Stimulated activated CD8-positive, alpha-beta memory T cell treated with anti-CD3 and anti-CD28 coated beads, Interleukin-7, amount 100 ng/mL, for 1 hour (primary cell): ENCODE measurements at places on chromosomes 7 and 10.

DNA sequence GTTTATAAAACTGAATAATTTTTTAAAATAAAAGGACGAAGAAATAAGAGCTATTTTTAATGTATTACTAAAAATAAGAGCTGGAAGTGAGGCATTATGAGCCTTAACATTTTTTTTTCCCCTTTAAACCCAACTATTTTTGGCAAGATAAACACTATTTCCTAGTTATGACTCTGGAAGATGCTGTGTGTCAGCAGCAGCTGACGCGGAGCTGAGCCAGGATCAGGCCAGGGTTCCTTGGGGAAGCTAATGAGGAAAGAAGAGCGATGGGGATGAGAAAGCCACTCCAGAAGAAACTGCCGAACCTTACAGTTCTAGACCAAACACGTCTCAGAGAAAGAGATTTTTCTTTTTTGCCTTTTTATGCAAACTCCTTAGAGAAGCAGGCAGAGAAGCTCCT lies 85.9 kb downstream of the USP6NL start:
- no peak for DNase-seq

DNA sequence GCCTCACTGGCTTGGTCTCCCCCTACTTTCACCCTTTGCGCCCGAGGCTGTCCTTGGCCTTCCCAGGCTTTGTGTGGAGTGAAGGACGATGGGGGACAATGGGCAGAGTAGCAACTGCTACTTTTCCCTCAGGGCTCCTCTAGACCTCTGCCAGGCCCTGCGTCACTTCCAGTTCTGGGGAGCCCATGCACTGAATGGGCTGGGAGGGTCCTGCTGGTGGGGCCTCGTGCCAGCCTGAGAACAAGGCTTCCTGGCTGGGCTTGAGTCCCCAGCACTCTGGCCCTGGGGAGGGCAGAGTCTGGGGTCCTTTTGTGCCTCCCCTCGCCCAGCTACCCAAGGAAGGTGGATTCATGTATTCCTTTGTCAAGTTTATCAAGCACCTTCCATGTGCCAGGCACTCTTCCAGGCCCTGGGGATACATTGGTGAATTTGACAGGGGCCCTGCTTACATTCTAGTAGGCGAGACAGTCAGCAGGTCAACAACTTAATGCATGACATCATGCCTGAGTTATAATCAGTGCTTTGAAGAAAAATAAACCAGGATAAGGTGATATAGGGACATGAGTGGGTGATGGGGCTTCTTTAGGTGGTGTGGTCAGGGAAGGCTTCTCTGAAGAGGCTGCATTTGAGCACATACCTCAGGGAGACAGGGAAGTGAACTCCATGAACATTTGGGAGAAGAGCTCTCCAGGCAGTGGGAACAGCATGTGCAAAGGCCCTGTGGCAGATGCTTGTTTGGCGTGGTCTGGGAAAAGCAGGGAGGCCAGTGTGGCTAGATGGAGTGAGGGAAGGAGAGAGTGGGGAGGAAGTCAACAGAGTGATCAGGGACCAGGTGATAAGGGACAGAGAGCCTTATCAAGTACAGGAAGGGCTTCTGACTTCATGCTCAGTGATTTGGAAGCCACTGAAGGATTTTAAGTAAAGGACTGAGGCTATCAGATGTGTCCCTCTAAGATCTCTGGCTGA lies 14.1 kb downstream of the ZMIZ1 start:
- DNase-seq, result no peak

- no peak for DNase-seq
These were observed 77.9 kb downstream of the HIPK2 start for GRCh38 chr7:139699640-139700504.

- no peak for DNase-seq
These were observed 94.3 kb downstream of the IDE start for GRCh38 chr10:92479547-92479946.

- no peak for DNase-seq
These were observed 280.9 kb upstream of the HGF start for GRCh38 chr7:82050792-82051191.

DNA sequence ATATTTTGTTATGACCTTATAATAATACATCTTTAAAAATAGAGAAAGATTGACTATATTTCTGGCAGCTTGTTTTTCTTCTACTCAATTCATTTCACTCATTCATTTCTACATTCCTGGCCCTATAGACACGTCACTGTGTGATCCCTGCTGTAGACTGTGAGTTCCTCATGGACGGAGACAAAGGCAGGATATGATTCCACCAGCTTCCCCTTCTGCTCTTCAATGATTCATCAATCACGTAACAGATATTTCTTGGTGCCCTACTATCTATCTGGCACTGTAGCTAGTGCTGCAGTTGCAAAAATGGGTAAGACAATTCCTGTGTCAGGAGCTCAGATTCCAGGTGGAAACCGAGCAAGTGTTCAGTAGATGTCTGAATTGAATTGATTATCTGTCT lies 415.0 kb downstream of the SFMBT2 start:
- DNase-seq, result no peak

DNA sequence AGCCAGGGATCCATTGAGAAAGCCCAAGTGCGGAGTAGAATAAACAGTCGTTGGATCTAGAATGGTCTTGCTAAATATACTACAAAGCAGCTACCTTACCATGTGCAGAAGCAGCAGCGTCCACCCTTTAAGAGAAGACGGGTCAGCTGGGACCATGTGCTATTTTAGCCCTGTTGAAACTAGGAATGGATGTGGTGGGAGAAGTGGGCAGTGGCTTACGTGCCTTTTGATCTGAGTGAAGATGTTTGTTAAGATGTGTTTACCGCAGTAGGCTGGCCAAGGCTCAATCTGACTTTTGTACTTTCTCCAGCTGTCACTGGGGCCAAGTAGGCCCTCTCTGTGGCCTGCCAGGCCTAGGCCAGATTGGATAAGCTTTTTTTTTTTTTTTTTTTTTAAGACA lies 9.2 kb downstream of the HABP2 start:
- DNase-seq, result no peak

DNA sequence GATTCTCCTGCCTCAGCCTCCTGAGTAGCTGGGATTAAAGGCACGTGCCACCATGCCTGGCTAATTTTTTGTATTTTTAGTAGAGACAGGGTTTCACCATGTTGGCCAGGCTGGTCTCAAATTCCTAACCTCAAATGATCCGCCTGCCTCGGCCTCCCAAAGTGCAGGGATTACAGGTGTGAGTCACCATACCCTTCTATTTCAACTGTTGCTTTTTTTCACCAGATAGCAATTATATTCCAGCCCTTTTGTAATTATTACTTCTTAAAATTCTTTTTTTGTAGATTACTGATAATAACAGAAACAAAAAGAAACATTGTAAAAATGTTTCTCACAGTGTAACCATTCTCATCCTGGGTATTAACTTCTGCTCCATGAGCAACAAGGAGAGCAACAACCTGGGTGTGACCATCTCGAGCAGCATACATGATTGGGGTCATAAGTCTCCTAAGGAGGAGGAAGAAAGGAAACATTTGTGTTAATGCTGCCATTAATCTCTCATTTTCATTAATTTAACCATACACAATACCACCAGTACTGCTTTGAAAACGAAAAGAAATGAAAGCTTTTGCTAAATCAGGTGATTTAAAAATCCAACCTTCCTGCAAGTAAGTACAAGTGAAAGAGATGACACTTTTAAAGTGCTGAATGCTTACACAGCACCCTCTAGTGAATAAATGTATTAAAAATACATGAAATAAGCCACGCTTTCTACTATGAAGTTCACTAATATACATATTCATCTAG lies 41.8 kb downstream of the ASZ1 start:
- no peak for DNase-seq

DNA sequence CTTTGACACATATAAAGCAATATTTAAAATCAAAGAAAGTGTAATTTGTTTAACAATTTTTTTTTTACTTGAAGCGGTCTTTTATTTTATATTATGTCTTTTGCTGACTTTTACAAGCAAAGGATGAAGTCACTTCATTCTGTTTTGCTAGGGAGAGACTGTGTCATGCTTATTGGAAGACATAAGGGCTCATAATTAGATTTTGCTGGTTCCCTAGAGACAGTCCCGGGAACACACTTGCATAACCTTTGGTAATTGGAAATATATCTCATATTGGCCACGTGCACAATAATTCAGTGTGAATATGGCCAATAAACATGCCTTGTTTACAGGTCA lies 448 bp upstream of the NET1 start:
- DNase-seq, result no peak

- DNase-seq, result no peak
These were observed 73.3 kb upstream of the FHIP2A start for GRCh38 chr10:114748241-114748640.

GRCh38 chr7:101401390-101402080 lies 38.9 kb downstream of the COL26A1 start:
- DNase-seq, result no peak

GRCh38 chr7:99061001-99061776 lies 82.7 kb downstream of the SMURF1 start:
- DNase-seq, result no peak

- DNase-seq, result no peak
These were observed 132.5 kb upstream of the EFCAB10 start for GRCh38 chr7:105713488-105714465.

GRCh38 chr7:96236198-96237039 lies 85.5 kb downstream of the SLC25A13 start:
- no peak for DNase-seq

DNA sequence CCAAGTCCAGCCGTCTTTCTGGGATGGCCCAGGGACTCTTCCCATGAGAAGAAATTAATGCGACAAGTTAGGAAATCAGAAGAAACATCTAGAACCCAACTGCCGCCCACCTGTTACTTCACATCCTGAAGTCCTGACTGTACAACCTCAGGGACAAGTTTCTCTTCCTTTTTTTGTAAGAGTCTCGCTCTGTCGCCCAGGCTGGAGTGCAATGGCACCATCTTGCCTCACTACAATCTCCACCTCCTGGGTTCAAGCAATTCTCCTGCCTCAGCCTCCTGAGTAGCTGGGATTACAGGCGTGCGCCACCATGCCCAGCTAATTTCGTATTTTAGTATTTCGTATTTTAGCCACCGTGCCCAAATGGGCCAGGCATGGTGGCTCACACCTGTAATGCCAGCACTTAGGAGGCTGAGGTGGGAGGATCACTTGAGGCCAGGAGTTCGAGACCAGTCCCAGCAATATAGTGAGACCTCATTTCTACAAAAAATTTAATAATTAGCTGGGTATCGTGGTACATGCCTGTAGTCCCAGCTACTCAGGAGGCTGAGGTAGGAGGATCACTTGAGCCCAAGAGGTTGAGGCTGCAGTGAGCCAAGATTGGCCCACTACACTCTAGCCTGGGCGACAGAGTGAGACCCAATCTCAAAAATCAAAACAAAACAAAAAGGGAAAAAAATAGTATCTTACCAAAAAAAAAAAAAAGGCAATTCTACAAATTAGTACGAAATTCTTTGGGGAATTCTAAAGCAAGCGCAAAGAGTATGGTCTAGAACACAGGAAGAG lies 20.8 kb downstream of the LAT2 start:
- no peak for DNase-seq

DNA sequence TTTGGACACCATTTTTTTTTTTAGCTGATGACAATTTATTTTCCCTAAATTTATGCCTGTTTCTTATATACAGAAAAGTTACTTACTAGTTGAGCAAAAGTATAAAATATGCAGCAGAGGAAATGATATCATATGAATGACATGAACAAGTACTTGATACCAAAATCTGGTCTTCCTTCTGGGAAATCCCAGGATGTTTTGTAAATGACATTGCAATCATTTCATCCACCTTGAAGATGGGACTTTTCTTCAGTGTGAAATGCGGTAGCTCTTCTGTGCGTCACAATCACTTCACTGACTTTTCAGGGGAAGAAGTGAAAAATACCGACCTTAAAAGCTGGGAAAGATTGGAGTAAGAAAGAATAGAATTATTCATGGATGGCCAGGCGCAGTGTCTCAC lies 23.8 kb downstream of the C1QL3 start:
- no peak for DNase-seq

DNA sequence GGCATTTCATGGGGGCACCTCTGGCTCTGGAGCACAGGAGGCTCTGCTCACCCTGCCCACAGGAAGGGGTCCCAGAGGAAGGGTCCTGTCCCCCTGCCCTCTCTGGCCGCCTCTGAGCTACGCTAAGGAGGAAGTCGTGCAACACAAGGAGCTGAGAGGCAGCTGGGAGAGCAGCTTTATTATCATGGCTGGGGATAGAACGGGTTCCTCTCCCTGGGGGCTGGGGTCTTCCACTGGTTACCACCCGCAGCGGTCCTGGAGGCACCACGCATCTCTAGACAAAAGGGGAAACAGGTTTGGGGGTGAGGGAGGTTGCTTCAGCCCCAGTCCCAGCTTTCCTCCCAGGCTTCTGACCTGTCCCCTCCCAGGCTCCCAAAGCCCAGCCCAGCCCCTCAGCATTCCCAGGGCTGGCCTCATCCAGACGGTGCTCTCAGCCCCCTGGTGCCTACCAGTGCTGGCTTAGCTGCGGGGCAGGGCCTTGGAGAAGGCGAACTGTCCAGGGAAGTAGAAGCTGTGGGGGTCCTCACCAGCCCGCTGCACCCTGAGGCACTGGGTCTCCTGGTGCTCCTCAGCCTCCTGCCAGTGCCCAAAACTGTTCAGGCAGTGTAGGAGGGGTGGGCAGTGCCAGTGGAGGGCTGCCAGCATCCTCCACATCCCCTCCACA lies 3.1 kb downstream of the RARRES2 start:
- DNase-seq, result no peak

DNA sequence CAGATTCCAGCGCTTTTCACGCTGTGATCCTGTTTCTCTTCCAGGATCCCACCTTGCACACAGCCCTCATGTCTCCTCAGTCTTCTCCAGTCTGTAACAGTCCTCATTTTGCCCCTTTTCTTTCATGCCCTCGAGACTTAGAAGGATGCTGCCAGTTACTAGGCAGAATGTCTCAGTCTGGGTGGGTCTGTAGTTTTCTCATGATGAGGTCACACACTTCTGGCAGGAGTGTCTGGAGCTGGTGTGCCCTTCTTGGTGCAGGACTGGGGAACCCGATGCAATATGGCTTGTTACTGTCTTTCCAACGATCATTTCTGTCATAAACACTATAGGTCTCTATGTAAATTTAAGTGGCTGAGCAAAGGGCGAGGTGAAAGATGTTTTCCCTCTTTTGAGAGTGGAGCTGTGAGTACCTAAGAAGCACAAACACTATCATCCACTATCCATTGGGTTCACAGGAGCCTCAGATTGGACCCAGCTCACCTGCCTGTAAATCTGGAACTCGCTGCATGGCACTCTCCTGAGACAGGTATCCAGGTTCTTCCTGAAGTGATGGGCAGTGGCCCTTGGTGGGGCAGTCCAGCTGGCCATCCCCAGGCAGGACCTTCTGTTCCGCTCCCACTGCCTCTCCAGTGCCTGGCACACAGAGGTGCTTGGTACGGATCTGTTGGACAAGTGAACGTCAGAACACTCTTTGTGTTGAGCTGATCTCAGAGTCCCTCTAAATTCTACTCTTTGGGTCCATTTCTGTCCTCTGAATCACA lies 64.3 kb upstream of the ZNF32 start:
- no peak for DNase-seq
